Fibroblast of villous mesenchyme (primary cell): ENCODE measurements at places on chromosomes 3 and 15. TPM values are rescaled to one million over a fixed set of nuclear protein-coding genes. Genes with fewer than 3 reads are reported as not detected.

Gene FEZF2
- not detected in 2 replicates for total RNA-seq

Gene ROPN1
- total RNA-seq, result under 0.01 TPM in 1 of 2 replicates, not detected in the other

Gene CDC25A
- 8.7 and 9.9 TPM in 2 replicates for total RNA-seq

Gene EPB42
- not detected in 2 replicates for total RNA-seq

Gene PLOD2
- 154 and 393 TPM in 2 replicates for total RNA-seq

Gene OR5H14
- total RNA-seq, result not detected in 2 replicates

Gene DTX3L
- 25.1 and 36.7 TPM in 2 replicates for total RNA-seq

Gene MESP2
- 0.32 and 0.43 TPM in 2 replicates for total RNA-seq

Gene GDPGP1
- total RNA-seq, result 5.2 and 5.6 TPM in 2 replicates

Gene NCBP2
- total RNA-seq, result 41.2 and 57.9 TPM in 2 replicates

Gene C3orf22
- total RNA-seq, result not detected in 2 replicates

Gene SEC11A
- 170 and 225 TPM in 2 replicates for total RNA-seq

Gene EFHB
- under 0.01 TPM in 1 of 2 replicates, not detected in the other for total RNA-seq

Gene XYLB
- 4.3 and 4.8 TPM in 2 replicates for total RNA-seq

Gene CPA3
- under 0.01 TPM in 1 of 2 replicates, not detected in the other for total RNA-seq

Gene SLC2A2
- total RNA-seq, result under 0.01 TPM in 1 of 2 replicates, not detected in the other

Gene RASGRF1
- total RNA-seq, result 0.43 and 0.64 TPM in 2 replicates

Gene NECTIN3
- total RNA-seq, result 89.5 and 140 TPM in 2 replicates

Gene HMG20A
- 30.9 and 36.7 TPM in 2 replicates for total RNA-seq

Gene LMOD3
- not detected in 2 replicates for total RNA-seq

Gene DNAH1
- total RNA-seq, result 4.7 and 4.8 TPM in 2 replicates

Gene WDR49
- under 0.01 and 0.32 TPM in 2 replicates for total RNA-seq

Gene NR1I2
- under 0.01 TPM in 2 replicates for total RNA-seq

Gene ADCY5
- total RNA-seq, result 0.32 and 0.43 TPM in 2 replicates
